Nucleus accumbens (tissue), 56 donors: ENCODE measurements at places on chromosomes 1 and 21.

GRCh38 chr1:241532864-241533263 is 686 bp downstream of the KMO start:
- DNase-seq = no peak

DNA sequence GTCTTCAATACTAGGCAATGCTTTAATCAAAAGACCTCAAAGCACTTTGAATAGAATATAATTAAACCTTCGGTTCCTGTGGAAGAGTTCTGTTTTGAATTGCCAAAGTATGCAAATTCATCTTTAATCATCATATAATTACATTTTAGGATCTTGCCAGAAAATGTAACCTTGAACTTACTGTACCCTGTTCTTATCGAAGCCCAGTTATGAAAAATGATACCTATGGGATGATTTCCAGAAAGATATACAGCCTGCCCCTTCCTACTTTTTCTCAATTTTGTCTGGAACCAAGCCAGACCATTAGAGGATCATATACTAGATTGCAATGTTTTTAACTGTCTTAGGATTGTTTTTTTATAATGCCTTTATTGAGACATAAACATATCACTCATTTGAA is 34.0 kb upstream of the ZNF281 start:
- no peak for DNase-seq

DNA sequence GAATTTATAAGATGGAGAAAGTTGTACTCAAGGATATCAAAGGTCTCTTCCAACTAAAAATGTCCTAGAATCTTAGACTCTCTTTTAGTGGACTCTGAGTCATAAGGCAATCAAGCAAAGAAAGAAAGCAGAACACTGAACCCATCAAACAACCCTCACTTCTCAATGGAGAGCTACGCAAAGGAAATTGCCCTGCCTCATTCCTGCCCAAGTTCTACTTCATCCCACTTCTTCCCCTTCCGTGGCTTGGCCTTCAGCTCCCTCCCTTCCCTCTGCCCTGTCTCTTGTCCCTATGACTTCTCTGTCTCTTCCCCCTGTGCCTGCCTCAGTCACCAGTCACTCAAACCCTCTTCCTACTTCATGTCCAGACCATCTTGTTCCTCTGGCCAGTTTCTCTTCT is 58.5 kb downstream of the RIMS3 start:
- DNase-seq = no peak

DNA sequence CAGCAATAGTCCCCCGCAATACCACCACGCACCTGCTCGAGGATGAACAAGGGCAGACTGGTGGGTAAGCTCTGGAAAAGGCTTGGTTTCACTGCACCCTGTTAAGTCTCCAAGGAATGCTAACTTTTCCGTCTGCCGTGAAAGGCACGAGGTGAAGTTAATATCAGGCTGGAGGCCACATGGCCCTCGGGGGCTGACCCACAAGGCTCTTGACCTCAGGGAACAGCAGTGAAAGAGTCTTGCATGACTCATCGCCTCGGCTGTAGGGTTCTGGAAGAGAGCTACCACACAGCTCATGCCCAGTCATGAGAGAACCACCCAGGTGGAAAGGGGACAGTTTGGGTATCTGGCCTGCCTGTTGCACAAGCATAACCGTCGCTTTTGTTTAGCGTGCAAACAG is 24.7 kb downstream of the SCCPDH start:
- no peak for DNase-seq

DNA sequence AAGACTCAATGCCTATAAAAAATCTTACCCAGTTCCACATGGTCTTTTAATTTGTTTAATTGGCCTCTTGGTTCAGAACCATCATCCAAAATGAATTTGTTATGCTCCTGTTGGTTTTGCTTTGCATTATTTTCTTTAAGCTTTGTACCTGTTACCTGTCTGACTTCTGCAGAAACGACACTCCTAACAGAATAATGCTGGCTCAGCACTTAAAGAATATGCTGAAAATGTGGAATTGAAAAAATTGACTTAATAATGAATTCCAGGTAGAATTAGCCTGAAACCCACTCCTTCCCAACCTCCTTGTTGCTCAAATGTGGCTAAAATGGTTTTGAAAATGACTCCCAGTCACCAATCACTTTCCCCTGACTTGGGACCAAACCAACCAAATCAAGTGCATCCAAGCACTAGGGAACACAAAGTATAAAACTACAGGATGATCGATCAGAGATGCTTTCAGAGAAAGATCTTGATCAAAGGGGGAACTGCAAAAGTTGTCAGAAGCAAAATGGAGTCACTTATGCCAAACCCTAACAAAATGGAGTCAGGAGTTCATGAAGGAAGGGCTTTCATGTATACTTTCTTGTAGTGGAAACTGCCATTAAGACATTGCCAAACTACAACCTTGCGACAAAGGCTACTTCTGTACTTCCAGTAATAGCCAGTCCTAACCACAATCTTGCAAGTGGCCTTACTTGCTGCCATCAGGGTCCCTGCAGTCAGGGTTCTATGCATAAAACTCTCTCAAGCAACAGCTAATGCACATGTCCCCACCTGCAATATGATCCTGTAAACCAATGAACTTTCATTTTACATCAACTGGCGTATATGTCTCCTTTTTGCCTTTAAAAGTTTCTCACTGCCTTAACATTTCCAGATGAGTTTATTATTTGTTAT is 5.4 kb downstream of the GBP7 start:
- DNase-seq = no peak

DNA sequence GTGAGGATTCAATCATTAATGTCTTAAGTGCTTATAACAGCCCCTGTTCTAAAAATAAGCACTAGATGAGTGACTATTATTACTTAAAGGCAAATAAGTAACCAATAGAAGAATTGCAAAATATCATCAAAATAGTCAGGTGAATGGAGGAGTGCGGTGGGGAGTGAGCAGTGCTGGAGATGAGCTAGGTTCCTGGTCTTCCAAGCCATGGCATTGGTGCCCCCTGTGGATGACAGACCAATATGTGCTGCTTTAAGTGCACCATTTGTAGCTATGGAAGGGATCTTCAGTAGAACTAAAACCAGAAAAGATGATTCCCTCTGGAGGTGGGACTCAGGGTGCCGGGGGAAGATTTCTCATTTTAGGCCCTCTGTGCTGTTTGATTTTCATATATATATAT is 46.1 kb upstream of the SLC30A1 start:
- DNase-seq = no peak

- no peak for DNase-seq
Measured at GRCh38 chr1:202233171-202233570, 39.6 kb downstream of the LGR6 start.

DNA sequence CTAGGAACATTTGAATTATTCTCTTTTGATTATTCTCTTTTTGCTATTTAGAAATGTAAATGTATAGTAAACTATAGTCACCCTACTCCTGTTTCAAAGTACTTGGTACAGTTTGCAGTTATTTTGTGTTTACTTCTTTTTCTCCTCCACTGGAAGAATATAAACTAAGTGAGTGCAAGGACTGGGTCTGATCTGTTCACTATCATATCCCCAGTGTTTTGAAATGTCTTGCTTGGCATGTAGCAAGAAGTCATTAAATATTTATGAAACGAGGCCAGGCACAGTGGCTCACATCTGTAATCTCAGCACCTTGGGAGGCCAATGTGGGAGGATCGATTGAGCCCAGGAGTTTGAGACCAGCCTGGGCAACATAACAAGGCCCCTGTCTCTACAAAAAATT is 35.8 kb upstream of the PODN start:
- no peak for DNase-seq

DNA sequence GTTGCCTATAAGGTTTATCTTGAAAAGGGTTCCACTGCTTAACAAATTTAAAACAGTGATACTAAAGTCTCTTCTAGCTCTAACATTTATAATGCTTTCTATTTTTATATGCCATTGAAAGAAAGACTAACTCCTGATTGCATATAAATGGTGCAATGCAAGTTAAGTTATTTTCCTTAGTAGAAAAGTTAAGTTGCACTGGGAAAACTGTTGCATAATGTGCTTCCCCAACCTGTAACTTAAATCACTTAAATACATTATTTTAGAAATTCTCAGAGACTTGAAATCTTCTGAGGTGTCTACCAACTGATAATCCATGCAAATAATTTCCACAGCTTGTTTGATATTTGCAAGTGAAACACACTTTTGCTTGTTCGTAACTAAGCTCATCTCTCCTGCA is 175.0 kb upstream of the HMCN1 start:
- DNase-seq = no peak

DNA sequence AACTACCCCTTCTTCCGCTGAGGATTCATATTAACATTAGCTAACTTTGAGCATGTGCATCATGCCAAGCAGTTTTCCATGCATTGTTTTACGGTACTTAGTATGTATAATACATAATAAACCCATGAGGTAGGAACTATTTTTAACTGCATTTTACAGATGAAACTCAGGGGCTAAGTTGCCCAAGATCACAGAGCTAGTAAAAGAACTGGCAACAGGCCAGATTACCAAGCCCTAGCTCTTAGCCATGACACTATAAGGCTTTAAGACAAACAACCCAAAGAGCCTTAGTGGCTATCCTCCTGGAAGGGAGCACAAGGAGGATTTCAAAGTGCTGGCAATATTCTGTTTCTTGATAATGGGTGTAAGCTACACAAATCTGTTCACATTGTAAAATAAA is 6.1 kb downstream of the AK2 start:
- DNase-seq = no peak

DNA sequence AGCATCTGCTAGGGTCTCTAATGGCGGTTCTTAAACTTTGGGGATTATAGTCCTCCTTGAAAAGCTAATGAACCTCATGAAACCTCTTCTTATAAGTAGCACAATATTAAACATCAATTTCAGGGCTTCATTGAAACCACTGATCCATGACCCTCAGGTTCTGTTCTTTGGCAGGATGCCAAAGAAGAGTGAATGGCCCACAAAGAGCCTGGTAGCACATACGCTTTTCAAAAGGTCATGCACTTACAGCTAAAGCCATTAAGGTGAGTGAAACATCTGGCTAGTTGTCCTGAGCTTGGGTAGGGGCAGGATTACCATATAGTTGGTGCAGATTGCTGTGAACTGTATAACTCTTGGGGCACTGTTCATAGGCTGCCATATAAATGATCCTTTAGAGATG is 42.3 kb downstream of the MDM4 start:
- no peak for DNase-seq

DNA sequence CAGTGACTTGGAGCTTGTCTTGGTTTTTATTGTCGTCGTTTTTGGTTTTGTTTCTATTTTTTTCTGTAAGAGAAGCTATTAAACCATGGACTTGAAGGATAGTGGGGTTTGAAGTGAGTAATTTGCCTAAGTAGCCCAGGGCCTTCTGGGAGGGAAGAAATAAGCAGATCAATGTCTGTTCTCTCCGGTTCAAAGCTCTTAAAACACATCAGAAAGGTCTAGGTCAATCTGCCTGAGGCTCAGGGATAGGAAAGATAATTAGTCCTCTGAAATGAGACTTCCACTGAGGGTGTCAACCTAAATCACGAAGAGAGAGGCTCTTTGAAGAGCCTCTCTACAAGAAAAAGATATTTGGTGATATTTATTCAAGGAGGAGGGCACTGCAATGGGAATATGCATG is 178.0 kb downstream of the MATN1 start:
- DNase-seq = no peak

- DNase-seq = no peak
Measured at GRCh38 chr1:10324627-10325026, 74.2 kb upstream of the PGD start.

- no peak for DNase-seq
Measured at GRCh38 chr1:233230011-233230410, 65.5 kb downstream of the PCNX2 start.

DNA sequence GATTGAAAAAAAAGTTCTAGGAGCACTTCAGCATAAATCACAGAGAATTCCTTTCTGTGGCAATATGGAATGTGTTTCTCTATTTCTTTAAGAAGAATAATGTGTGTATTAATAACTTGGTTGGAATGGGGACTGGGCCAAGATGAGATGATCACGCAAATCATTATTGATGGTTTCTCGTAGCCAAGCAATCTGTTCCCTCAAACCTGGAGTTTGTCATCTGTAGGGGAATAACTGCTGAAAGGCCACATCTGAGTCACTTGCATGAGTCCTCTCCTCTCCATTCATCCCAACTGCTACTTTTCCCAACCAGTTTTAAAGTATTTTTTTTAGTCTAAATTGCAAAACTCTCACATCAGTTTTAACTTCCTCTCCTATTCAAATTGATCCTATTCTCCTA is 480.4 kb downstream of the PLPP3 start:
- no peak for DNase-seq

DNA sequence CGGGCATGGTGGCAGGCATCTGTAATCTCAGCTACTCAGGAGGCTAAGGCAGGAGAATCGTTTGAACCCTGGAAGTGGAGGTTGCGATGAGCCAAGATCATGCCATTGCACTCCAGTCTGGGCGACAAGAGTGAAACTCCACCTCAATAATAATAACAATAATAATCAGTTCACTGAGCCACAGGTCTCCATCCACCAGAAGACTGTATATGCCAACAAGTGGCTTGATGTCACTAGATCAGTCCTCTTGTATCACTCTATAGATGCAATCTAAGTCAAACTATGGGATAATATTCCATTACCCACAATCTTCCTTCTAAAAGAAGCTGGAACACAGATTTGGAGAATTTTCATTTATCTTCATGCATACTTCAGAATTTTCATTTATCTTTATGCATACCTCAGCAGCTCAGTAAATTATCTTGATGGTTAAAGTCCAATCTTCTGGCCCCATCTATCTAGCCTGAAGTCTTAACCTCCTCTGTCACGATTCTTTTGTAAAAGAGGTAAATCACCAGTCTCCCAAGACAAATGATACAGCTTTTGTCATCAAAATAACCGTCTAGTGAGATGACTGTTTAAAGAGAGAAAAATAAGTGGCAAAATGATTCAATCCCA is 61.8 kb downstream of the PUM1 start:
- DNase-seq = no peak

DNA sequence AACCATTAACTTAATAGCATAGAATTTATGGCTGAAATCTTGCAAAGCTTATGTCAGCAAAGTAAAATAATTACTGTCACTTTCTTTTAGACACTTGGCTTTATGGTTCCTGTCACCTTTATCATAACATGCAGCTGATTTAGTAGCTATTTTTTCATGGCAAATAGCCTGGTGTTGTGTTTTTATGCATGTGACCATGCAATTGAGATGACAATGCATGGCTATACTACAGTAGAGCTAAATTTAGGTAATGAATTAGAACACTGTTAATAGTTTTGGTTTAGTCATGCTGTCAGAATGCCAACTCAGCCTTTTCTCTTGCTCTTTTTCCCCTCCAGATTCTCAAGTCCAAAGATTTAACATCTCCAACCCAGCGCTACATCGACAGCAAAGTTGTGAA is 88.6 kb downstream of the TGFB2 start:
- DNase-seq = no peak

- no peak for DNase-seq
Measured at GRCh38 chr1:109498161-109498801, 4.4 kb downstream of the CYB561D1 start.
